ENCODE measurements at places on chromosomes 6 and 20.

- DNase-seq, result no peak
Observed at GRCh38 chr6:41197234-41197633, 3.7 kb downstream of the TREML2 start.

DNA sequence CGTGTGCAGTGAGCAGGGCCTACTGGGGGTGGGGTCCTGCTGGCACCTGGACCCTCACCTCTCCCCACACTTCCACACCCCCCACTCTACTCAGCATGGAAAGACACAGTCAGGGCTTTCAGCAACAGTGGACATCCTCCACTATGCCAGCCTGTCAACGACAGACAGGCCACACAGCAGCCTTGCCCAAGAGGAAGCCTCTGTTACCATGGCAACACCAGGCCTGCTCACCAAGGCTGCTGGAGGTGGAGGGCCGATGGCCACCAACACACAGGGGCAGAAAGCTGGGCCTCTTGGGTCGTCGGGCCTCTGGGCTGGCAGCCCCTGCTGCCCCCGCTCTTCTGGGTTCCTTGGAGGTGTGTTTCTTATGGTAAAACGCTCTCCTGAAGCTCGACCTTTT lies 13.6 kb downstream of the BNIP5 start:
- peak; percentile 53 for DNase-seq

- DNase-seq, result no peak
Observed at GRCh38 chr6:162379757-162380409, 347.7 kb downstream of the PRKN start.

DNA sequence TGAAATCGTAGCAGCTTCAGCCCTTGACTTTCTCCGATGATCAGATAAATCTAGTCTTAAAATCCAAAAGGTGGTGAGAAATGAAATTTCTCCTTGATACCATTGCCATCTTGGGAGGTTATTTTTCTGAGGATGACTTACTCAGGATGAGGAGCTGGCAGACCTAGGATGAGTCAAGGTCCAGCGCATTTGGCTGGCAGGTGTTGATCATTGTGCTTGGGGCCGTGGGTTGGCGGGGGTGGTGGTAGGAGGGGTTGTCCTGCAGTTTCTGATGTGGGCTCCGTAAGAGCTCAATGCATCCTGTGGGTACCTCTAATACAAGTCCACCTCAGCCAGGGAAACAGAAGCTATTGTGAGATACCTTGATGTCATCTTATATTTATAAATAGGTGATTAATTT lies 148.3 kb upstream of the SCGN start:
- no peak for DNase-seq

GRCh38 chr6:33128318-33128717 lies 52.5 kb downstream of the HLA-DPB1 start:
- DNase-seq, result no peak

GRCh38 chr20:19720991-19721390 lies 37.1 kb upstream of the RIN2 start:
- DNase-seq, result no peak

DNA sequence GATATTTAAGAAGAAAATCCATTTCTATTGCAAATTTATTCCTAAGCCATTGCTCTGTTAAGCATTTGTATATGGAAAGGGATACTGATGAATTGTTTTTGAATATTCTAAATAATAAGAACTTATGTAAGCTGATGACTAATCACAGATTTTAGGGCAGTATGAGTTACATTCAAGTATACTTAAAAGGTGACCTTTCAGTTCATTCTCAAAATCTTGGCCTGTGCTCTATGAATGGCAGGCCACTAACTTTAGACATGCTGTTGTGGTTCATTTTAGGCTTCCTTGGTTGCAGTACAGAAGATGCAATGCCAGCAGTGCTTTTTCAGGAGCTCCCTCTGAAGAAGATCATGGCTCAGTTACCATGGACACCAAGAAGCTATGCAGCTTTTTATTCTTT lies 380.4 kb downstream of the CENPW start:
- no peak for DNase-seq

DNA sequence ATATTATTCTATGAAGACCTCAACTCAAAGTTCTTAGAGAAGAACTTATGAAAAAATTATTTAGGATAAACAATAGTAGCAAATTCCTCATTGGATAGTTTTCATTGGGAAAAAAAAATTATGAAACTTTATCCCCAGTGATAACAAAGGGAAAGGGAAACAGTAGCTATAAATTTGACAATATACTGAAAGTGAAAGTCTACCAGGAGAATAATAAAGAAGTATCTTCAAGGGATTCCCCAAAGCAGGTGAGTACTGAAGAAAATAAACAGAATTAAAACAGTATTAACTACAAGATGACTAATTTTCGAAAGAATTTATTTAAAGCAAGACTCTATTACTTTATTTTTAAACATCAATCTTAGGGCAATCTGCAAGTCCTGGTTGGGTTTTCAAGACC lies 56.4 kb downstream of the REPS1 start:
- no peak for DNase-seq

DNA sequence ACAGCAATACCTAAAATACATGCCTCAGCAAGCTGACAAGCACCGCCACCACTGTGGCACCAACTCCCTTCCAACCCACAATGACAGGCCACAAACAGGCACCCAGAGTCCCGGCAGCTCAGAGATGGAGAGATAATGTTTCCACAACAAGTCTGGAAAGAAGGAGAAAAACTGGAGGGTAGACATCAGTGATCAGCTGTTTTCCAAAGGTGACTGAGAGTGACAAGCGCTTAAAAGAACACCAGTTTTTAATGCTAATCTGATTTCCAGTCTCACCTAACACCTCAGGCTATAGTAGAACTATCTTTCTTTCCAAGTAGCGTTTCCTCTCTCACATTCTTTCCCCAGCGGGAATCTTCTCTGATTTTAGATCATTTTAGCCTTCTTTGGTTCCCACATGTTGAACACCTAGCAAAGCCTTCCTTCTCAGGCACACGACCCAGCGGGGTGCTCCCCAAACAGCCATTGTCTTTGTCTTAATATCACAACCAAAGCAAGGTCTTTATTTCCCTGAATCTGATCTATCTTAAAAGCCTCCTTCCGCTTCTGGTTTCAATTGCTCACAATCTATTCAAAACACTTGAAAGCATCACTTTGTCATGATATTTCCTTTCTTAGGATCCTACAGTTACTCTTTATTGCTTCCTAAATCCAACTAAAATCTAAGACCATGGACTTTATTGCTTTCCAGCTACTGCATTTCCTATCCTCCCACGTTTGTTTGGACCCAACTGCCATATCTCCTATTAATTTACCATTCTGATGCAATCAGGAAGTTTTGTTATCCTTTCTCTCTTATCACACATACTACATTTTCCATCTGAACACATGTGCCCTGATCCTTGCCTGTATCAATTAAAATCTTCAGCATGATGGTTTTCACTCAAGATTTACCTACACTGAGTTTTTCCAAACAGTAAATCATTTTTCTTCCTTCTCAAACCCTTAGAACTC lies 282.7 kb downstream of the ADGB start:
- DNase-seq, result peak; percentile 75

GRCh38 chr6:57177545-57178265 lies 5.6 kb downstream of the BAG2 start:
- DNase-seq, result no peak

GRCh38 chr20:63015662-63016361 lies 9.0 kb upstream of the BHLHE23 start:
- DNase-seq, result no peak

DNA sequence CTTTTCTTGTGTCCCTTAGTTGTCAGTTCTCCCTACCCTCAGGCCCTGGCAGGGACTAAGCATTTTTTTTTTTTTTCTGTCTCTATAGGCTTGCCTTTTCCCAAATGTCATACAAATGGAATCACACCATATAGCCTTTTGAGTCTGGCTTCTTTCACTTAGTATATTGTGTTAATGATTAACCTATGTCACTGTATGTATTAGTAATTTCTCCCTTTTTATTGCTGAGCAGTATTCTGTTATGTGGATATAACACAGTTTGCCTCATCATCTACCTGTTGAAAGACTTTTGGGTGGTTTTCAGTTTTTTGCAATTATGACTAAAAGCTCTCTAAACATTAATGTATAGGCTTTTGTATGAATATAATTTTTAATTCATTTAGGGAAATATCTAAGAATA lies 16.0 kb upstream of the FBXO30 start:
- no peak for DNase-seq

DNA sequence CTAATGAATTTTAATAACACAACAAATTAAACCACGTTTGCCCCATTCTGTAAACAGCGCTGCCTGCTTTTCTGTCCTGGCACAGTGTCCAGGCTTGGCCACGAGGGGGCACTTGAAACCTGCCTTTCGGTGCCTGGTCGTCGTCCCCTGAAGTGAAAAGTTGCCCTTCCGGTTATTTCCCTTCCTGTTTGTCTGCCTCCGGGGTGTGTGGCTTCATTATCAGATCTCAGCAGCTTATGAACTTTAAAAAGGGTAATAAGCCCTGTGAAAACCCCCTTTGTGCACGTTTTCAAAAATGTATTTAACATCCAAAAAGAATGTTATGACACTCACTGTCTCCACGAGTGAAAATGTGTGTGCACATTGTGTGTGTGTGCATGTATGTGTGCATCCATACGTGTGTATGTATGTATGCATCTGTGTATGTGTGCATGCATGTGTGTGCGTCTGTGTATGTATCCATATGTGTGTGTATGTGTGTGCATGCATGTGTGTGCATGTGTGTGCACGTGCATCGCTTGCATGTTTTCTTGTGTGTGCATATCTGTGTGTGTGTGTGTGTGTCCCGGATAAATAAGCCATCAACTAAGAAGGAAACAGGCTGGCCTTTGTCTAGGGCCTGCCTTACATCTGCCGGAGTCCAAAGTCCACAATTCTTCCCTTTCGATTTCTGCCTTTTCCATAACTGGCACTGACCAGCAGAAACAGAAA lies 358.4 kb downstream of the THBS2 start:
- peak; percentile 86 for DNase-seq
